ENCODE measurements at places on chromosomes 13 and 19.
A peak's percentile ranks its signal among the peaks of the same experiment; 100 is the strongest.

DNA sequence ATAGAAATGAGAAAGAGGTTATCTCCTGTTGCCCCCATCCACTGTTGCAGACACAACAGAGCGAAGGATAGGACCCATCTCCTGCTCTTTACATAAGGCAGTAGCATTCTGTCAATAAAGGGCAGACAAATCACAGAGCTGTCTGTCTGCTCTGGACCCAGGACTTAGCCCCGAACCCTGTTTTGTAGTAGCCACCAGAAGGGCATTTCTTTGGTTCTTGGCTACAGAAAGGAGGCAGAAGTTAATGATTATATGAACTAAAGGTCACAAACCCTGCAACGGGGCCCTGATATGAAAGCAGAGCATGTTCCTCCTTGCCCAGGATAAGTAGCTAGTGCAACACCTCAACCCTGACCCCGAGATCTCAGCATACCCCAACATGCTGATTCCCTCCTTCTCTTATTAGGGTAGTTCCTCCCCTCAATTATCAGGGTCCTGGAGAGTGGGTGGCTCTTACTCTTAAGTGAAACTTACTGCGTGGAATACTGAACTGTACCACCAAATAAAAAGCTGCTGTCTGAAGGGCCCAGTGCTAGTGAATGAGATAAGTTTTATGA, 680.4 kb upstream of the SPRY2 start:
- no peak for DNase-seq

- DNase-seq: no peak
These were observed 48.6 kb upstream of the ARHGEF7 start for GRCh38 chr13:111066544-111066943.

DNA sequence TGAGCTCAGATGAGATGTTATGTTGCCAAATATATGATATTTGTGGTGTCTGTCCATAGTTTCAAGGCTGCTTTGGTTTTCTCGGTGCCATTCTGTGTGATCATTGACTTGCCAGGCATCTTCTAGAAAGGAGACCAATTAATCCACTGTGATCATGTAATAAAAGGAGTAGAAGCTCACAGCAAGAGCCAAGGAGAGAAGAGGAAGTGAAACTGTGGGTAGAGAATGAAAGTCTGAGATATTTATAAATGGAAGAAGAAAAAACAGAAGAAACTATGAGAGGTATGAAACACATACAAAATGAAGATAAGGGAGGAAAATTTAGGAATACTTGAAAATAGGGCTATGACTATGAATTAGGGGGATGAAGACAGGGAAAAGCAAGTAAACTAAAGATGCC, 11.1 kb upstream of the ZNF613 start:
- no peak for DNase-seq

GRCh38 chr19:54393381-54393780, 21.9 kb upstream of the TTYH1 start:
- DNase-seq: no peak

DNA sequence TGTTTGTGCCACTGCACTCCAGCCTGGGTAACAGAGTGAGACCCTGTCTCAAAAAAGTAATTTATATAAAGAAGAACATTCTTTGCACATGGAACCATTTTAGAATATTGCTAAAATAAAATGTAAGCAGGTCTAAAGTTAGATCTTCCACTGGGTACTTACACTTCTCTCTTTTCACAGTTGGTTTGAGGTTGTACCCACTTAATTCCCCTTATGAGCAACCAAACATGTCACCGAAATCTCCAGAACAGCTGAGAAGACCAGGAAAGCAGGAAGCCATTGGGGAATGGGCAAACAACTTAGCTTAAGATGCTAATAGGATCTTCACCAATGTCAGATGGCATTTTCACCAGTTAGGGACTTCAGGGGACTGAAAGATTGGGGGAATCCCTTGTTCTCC, 18.8 kb downstream of the NLRP4 start:
- DNase-seq: no peak

DNA sequence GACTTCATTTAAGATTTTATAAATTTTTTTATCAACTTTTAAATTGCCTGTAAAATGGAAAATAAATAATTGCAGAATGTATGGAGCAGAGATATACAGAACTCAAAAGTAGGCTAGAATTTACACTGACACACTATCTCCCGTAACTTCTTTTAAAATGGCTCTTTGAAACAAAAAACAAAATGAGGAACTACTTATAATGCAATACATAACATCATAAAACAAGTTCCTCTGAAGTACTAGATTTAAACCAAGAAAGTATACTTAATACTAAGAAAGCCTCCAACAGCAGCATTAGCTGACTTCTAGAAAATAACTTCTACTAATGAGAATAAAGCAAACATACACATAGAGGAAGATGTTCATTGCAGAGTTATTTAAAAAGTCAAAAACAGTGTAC, 17.0 kb downstream of the RBM26 start:
- no peak for DNase-seq

- no peak for DNase-seq
These were observed 44.6 kb upstream of the GRTP1 start for GRCh38 chr13:113408562-113408961.

GRCh38 chr13:59746291-59746962, 417.3 kb downstream of the DIAPH3 start:
- peak; percentile 50 for DNase-seq

GRCh38 chr19:13038306-13039210, 43.3 kb downstream of the NFIX start:
- no peak for DNase-seq

- peak; percentile 35 for DNase-seq
These were observed 588 bp upstream of the DPY19L3 start for GRCh38 chr19:32404933-32405430.

- DNase-seq: no peak
These were observed 304.2 kb downstream of the COG6 start for GRCh38 chr13:39959497-39960144.

DNA sequence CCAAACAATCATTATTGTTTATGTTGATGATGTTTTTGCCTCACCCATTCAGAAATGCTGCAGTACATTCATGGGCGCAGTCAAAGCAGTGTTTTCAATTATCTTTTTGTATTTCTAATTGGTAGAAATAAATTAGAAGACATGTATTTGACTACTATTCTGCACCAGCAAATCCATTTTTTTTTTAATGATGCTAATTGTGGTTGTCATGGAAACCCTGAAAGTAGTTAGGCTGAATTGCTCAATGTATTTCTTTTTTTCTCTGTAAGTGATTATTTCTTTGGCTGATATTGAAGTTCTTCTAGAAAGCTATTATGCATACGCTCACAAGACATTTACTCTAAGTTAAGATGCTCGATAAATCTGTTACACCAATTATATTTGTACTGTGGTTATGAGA, 101.2 kb downstream of the RFC3 start:
- no peak for DNase-seq

DNA sequence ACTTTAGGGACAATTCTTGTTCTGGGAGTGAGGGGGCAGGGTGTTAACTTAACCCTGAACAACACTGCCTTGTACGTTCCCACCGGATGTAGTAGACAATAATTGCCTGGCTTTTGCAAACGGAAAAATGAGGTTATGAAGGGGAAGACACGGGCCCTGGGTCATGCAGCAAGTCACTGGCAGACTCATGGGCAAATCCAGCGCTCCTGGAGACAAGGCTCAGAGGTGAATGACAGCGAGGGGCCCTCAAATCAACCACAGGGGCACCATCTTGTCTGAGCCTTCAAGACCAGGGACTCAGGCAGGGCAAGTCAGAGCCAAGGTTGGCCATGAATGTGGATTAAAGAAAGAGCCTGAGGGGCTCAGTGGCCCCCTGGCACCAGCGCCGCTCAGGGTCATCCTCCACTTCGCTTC, 2.8 kb downstream of the RASA3 start:
- DNase-seq: no peak
